ENCODE measurements at places on chromosomes 11 and 22.

- DNase-seq = no peak
These were observed 99.3 kb downstream of the WNT7B start for GRCh38 chr22:45877651-45878050.

GRCh38 chr11:121337740-121338272, 45.2 kb downstream of the SC5D start:
- peak; percentile 46 for DNase-seq

GRCh38 chr11:113263458-113264259, 50.7 kb upstream of the TTC12 start:
- DNase-seq = no peak

DNA sequence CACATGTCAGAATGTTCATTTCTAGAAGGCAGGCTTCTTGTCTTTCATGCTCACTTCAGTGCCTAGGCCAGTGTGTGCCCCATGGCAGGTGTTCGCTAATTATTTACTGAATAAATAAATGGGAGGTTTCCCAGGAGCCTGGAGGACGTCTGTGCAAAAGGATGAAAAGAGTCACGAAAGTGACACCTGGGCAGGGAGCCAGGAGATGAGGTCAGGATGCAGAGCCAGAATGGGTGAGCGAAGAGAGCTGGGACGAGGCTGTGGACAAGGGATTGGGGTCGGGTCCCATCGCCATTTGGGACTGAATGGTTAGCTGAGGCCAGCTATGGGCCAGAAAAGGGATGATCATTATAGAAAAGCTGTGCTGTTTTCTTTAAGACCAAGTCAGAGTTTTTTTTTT, 560.4 kb downstream of the TBC1D22A start:
- no peak for DNase-seq

DNA sequence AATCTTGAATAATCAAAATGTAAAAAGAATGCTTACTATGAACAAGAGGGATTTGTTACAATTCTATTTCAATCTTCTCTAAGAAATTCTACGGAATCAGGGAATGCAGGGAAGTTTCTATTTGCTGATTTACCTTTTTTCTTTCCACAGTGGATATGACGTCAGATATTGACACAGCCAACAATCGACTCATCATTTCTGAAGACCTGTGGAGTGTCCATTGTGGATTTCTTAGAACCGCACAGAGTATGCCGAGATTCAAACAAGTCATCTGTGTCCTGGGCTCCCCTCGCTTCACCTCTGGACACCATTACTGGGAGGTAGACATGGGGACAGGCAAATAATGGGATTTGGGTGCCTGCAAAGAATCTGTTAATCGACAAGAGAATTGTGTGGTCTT, 4.1 kb upstream of the RFPL1 start:
- no peak for DNase-seq

GRCh38 chr11:130831506-130831905, 84.8 kb downstream of the SNX19 start:
- no peak for DNase-seq

GRCh38 chr11:47377571-47378009, 757 bp downstream of the SPI1 start:
- no peak for DNase-seq

DNA sequence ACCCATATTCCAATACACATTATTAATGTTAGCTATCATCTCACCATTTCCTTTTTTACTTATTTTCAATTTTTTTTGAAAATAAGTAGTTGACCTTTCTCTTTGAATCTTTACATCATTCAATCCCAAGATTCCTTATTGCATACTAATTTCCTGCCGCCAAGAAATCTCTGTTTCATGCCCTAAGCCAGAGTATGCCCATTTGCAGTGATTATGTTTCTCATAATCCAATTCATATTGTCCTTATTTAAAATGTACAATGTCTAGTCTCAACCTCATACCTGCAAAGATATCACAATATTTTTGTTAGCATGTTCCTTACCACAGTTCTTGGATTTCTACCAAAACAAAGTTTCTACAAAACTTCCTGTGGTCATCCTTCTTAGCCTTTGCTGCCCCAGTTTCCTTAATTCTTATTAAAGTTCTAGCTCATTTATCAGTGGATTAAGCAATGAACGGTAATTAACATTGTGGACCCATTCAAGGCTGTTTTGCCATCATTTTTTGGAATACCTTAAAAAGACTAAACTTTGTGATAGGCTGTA, 75.3 kb downstream of the CD44 start:
- DNase-seq = no peak

DNA sequence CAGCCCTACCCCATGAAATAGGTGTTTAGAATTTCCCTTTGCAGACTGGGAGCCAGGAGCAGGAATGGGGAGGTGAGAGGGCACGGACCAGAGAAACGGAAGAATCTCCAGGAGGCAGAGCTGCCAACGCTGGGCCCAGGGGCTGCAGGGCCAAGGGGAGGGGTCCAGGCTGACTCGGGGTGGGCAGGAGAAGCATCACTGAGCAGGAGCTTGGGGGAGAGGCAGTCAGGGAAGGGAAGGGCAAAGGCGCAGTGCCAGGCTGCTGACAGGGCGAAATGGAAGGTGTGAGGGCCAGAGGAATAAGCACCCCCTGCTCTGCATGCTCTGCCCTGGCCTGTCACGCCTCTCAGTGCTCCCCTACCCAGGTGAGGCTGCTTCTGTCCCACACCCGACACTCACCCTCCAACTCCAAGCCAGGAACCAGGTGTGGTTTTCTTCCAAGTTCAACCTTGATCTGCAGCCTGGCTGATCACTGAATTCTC, 14.5 kb downstream of the LRRC32 start:
- DNase-seq = no peak

GRCh38 chr22:20548806-20549205, 41.4 kb downstream of the MED15 start:
- no peak for DNase-seq

- DNase-seq = no peak
These were observed 16.6 kb downstream of the GALNT18 start for GRCh38 chr11:11605181-11605580.

DNA sequence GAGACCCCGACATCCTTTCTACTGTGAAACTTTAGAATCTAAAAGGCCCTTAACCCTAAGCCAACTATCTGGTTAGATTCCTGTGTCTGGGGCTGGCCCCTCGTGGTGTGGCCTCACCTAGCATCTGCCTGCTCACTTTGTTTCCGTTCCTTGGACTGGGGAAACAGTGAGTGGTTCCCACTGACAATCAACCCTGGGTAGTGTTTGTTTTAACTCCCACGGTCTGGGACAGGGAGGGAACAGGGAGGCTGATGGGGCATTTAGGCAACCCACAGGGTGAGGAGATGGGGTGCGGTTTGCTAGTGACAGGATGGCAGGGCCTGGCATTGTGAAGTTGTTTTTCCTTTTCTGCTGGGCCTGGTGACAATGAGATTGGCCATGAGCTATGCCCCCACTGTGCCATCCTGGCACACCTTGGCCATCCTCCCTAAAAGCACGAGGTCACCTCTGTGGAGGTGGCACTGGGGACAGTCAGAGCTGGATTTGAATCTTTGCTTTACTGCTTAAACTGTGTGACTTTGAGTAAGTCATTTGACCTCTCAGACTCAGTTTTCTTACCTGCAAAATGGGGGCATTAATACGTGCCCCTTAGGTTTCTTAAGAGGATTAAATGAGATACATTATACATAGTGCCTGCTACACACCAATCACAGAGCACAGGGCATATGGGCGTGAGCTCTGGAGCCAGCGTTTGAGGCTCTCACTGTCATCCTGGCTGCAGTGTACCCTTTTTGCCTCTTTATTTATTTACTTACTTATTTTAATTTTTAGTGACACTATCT, 31.4 kb downstream of the CHRDL2 start:
- DNase-seq = no peak

DNA sequence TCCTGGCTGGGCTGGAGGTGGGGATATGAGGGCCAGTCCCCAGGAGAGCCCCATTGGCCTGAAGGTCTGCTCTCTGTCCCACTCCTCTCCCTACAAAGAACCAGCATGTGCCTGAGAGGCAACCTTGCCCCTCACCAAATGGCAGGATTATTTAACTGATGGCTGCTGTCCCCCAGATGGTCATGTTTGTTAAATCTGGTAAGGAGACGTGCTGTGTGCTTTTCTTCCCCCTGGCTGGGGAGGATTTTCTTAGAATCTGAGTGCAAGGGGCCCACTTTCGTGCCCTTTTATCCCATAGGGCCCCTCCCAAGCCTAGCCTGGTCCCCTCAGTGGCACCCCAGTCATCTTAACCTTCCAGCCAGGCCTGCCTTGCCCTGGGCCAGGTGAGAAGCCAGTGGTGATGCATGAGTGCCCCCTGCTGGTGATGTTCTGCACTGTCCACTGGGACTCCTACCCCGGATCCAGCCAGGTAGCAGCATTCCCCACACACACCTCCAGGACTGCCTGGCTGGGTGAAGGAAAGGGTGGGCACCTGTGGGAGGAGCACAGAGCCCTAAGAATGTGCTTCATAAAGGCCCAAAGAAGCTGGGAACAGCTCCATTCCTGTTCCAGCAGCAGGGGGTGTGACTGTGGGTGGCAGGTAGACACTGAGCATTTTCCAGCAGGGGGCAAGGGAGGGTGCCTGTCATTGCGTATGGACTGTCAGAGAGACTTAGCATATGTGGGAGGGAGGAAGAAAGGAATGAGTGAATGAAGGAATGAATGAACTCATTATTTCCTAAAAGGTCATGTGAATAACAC, 28.9 kb downstream of the MFNG start:
- peak; percentile 18 for DNase-seq

GRCh38 chr11:102792604-102793003, 5.4 kb downstream of the MMP1 start:
- DNase-seq = peak; percentile 35

DNA sequence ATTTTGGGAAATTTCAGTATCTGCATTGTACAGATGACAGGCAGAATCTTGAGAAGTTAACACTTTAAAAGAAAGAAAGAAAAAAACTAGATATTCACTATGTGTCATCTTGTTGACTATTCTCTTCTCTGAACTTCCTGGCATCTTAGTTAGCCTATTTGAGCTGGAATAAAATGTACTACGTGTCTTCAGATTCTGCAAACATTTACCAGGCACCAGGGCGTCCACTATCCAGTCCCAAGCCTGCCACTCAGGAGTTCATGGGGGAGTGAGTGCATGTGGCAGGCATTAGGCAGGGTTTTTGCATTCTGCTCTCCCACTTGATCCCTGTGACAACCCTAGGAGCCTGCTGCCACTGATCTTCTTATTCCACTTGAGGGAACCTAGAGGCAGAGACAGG, 25.0 kb downstream of the TIMP3 start:
- no peak for DNase-seq

DNA sequence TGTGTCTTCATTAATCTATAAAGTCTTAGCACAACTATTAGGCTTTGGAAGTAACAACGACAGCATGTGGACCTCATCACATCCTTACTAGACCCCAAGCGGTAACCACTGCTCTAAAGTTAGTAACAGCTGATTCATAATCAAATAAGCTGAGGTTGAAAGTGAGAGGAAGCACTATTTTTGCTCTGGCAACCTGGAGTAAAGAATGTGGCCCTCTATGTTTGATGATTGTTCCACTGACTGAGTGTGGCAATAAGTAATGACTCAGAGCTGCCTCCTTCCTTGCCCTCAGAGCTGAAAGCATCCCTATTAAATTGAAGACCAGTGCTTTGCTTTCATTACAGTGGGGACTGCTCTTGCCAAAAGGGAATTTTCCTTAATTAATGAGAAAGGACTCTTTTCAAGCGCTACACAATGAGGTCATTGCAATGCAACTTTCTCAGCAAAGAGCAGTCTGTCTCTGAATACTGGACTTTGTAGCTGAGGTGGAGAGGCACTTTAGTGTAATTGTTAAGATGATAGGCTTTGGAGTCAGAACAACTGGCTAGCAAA, 906.1 kb upstream of the RAG2 start:
- no peak for DNase-seq

DNA sequence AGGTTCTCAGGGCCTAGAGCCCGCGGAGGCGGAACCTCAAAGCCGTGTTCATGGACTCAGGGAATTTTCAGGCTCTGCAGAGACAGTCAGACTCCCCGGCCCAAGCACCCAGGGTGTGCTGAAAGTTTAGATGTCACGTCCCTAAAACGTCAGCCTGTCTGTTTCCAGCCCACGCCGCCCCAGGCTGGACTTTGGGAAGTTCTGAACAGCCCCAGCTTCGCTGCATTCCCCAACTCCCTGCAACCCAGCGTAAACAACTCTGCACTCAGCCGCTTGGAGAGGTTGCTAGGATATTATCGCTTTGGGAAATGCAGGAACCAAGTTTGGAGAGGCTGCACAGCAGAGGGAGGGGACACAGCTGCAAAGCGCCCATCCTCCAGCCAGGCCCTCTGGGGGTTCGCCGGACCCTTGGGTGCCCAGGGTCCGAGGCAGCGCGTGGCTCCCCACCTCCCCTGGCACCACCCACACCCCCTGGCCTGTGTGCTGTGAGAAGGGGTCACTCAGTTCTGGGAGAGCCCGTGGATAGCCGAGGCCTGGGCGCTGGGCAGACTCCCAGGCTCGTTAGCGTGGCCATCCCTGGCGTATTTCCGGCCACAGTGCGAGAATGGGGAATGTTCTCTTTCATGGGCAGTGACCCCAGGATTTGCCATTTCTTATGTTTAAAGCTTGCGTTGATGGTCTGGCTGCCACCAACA, 120.5 kb upstream of the FGF3 start:
- DNase-seq = no peak

DNA sequence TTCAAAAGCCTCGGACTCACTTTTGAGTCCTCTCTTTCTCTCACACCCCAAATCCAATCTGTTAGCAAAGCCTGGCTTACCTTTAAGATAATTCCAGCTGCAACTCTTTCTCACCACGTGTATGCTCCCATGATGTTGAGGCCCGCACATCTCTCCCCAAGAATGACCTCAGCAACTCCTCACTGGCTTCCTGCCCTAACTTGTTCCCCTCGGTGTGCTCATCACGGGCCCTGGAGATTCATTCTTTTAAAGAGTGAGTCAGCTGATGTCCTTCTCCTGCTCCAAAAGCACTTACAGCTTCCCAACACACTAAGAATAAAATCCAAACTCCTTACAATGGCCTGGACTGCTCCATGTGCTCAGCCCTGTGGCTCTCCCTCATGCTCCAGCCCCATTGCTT, 1041.3 kb downstream of the OPCML start:
- DNase-seq = no peak

- DNase-seq = no peak
These were observed 671.9 kb downstream of the NTM start for GRCh38 chr11:132042296-132042695.

- DNase-seq = no peak
These were observed 28.8 kb downstream of the NRXN2 start for GRCh38 chr11:64694026-64694755.

DNA sequence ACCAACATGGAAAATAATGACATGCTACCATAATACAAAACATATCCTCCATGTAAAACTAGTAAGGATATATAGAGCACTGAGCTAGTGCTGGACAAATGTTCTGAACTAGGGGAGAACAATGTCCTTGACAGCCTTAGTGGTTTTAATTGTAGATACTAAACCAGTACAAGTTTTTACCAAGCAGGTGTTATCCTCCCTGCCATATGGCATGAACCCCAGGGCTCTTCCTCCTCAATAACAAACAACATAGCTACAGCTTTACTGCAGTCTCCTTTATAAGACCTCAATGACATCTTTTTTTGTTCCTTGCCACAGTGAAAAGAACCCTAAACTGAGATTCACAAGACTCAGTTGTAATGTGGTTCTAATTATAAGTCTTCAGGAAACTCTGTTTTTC, 70.2 kb upstream of the GDPD4 start:
- no peak for DNase-seq

- peak; percentile 33 for DNase-seq
These were observed 152.8 kb downstream of the NCAM1 start for GRCh38 chr11:113113801-113114704.

GRCh38 chr11:116334596-116334995, 438.2 kb downstream of the BUD13 start:
- DNase-seq = no peak

Measured in MV-4-11 (cell line).